ENCODE measurements at places on chromosomes 1 and 21. TPM values are rescaled to one million over a fixed set of nuclear protein-coding genes. Genes with fewer than 3 reads are reported as not detected.

Gene CHIA
- total RNA-seq: not detected

Gene SAMD13
- 0.77 TPM for total RNA-seq

Gene NEK2
- 43.3 TPM for total RNA-seq

Gene B3GALNT2
- total RNA-seq: 53.1 TPM

Gene SLC44A5
- total RNA-seq: 0.38 TPM

Gene OR2L5
- not detected for total RNA-seq

Gene RIPK4
- 0.38 TPM for total RNA-seq

Gene KCND3
- 0.28 TPM for total RNA-seq

Gene BRINP2
- under 0.01 TPM for total RNA-seq

Gene CAPN8
- total RNA-seq: 0.28 TPM

Gene SH2D5
- total RNA-seq: 4.0 TPM

Gene PTPRU
- total RNA-seq: 5.0 TPM

Gene DISP3
- not detected for total RNA-seq

Gene AMPD2
- total RNA-seq: 98.4 TPM

Gene KLHDC8A
- total RNA-seq: not detected

Gene TRIM45
- 3.4 TPM for total RNA-seq

Gene OVAAL
- not detected for total RNA-seq

Gene ZDHHC18
- total RNA-seq: 7.7 TPM
